ENCODE measurements at places on chromosomes 5 and 9.
A peak's percentile ranks its signal among the peaks of the same experiment; 100 is the strongest.

DNA sequence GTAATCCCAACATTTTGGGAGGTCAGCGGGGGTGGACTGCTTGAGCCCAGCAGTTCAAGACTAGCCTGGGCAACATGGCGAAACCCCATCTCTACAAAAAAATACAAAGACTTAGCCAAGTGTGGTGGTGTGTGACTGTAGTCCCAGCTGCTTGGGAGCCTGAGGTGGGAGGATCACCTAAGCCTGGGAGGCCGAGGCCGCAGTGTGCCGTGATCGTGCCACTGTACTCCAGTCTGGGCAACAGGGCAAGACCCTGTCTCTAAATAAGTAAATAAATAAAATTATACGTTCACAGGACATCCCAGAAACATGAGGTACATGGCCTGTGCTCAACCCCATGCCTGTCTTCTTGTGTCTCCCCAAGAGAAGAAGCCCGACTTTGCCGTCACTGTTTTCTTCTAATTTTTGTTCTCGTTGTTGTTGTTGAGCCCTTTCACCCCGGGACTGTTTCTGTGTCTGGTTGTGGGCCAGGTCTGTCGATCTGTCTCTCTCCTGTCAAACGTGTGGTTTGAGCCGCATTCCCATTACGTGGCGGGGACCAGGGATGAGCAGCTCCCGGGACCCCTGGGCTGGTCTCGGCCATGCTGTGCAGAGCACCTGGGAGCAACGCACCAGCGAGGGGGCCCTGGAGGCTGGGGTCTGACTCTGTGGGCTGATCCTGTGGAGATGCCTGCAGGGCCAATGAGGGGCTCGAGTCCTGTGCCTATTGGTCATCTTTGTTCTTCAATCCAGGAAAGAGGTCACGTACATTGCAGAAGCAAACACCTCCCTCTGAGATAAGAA lies 32.2 kb downstream of the NACC2 start:
- no peak for DNase-seq

DNA sequence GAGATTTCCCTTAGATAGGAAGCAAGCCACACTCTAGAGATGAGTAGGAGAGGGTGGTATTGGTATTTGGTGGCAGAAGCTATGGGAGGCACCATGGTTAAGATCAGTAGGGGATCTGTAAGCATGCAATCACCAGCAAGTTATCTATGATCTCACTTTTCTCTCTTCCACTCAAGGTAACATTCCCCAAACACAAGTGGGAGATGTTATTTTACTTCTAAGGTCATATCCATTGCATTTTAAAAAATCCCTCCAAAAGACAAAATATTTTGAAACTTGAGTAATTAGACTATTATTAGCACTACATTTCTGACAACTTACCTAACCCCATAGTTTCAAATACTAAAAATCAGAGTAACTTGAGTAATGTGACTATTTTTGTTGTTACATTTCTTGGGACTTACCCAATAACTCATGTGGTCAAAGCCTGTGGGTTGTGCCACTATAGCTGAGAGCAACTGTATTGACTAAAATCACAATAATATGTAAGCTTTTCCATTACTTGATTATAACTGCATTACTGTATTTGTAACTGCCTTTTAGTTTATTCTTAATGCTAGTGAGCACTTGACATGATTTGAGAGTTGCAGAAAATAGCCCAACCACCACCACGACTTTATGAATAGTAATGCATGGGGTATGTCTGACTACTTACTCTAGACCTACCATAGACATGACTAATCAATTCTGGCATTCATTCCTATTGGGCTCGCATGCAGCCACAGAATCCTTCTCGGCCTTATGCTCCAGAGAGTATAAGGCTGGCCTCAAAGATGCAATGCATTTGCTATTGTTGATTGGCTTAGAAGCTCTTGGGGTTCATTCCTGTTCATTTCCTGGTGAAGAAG lies 264.7 kb downstream of the TRIM32 start:
- DNase-seq: no peak

DNA sequence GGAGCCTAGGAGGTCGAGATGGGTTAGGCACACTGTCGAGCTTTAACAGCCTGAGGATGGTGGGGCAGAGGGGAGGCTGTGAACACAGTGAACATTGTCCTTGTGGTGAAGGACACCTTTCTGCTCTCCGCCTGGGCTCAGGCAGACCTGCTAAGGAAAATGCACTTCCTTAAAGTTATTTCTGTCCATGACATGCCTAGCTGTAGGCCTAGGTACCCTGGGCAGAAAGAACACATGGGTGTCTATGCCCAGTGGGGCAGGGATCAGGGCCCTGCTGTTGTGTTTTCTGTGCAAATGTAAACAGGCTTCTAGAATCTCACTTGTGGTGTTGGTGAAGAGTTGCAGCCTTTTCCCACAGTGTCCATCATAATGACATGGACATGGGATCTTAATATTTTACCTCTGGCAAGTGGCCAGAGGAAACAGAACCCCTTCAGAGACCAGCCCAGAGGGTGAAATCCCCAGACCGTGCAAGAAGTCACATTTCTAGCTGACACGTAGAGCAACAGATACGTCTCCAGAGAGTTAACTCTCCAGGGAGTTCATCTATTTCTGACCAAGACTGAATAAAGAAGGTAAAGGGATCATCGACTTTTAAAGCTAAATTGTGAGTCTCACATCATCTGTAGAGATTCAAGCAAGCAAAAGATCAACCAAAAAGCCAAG lies 79.2 kb downstream of the C9orf152 start:
- no peak for DNase-seq

DNA sequence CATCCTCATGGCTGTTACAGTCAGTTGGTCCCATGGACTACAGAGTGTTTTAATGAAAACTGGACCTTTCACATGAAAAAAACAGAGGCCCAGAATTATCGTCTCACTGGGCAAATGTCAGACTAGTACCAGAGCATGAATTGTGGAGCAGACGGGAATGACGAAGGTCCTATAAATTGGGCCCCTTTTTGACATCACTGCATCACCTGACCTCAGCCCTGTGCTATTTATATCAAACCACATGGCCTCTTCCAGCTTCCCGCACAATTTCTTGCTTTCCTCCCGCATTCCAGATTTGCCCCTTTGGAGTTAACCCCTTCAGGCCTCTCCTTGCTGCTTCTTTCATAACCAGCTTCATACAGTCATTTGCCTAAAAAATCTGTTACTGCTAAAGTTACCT lies 301.7 kb downstream of the ATPSCKMT start:
- no peak for DNase-seq

GRCh38 chr5:168592014-168592368 lies 12.8 kb upstream of the PANK3 start:
- DNase-seq: no peak

GRCh38 chr5:157236423-157236822 lies 29.5 kb upstream of the CYFIP2 start:
- DNase-seq: no peak

- DNase-seq: no peak
These were observed 77.7 kb upstream of the TAS2R1 start for GRCh38 chr5:9707732-9708462.

DNA sequence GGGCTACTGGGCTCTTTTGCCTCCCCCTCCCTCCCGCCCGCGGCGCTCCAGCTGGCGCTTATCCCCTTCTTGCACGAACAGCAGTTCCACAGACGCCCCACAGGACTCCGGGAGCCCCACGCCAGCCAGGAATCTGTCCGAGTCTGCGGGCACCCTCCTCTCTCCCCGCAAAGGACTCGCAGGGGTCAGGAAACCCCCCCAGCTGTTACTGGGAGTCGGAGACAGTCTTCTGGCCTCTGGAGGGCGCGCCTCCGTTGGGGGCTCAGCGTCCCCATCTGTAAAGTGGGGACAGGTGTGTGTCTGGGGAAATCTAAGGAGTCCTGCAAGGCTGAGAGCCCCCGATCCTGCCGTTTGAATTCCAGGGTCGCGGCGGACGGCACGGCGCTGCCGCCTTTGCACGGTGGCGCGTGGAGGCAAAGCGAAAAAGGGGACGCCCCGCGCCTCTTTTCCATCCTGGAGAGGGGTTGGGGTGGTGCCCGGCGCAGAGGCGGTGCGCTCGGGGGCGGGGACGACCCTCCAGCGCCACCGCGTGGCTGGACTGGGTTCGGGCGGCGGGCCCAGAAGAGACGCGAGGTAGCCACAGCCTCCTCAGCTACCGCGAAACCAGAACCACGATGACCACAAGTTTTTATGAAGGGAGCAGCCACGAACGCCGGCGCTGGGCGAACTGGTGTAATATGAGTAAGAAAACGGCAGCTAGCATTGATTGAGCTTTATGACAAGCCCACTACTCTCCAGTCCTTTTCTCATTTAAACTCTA lies 2.8 kb upstream of the CCIN start:
- peak; percentile 75 for DNase-seq

DNA sequence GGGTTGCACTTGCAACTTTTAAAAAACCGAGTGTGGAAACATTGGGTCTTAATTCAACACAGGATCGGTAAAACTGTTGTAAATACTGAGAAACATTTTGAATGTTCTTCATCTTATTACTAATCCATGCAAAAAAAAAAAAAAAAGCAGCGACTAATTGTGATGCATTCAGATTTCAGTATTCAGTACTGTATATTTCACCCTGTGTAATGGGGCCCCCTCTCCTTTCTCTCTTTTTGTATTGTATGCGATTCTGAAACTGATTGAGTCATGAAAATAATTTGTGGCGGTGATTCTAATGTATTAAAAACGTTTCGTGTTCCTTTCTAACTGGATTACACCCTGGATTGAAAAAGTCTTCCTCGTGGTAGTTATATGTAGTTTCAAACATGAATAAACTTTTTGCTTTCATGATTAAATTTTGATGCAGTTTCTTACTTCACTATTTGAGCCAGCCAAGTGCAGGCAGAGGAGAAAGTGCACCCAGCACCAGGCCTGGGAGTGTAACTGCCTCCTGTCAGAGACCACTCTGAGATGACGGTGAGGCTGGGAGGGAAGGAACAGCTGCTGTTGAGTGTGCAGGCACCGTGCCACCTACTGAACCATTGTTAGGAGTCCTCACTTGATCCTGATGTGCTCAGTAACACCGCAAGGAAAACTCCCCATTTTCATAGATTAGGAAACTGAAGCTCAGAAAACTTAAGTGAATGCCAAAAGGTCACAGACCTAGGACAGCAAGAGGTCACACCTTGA lies 220.0 kb downstream of the PBX3 start:
- no peak for DNase-seq

GRCh38 chr5:63398346-63398745 lies 563.9 kb downstream of the HTR1A start:
- no peak for DNase-seq

- no peak for DNase-seq
These were observed 54.6 kb upstream of the STXBP1 start for GRCh38 chr9:127557466-127557869.

- no peak for DNase-seq
These were observed 37.5 kb upstream of the SUSD3 start for GRCh38 chr9:93020771-93021670.

- no peak for DNase-seq
These were observed 47.0 kb downstream of the SH3GL2 start for GRCh38 chr9:17625644-17626388.

DNA sequence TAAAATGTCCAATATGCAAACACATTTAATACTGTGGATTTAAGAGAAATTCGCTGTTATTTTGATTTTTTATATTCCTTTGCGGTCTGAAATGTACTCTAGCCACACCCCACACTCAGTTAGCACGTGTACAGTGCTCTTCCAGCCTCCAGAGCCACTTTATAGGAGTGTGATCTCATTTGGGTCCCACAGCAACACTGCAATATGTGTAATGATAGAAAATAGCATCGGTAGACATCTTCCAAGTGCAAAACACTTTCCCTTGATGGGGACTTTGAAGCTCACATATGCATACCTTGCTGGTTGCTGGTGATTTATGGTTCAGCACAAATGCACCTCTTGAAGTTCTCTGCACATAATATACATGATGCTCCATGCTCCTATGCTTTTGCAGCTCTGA lies 148.3 kb downstream of the GAS1 start:
- DNase-seq: no peak

DNA sequence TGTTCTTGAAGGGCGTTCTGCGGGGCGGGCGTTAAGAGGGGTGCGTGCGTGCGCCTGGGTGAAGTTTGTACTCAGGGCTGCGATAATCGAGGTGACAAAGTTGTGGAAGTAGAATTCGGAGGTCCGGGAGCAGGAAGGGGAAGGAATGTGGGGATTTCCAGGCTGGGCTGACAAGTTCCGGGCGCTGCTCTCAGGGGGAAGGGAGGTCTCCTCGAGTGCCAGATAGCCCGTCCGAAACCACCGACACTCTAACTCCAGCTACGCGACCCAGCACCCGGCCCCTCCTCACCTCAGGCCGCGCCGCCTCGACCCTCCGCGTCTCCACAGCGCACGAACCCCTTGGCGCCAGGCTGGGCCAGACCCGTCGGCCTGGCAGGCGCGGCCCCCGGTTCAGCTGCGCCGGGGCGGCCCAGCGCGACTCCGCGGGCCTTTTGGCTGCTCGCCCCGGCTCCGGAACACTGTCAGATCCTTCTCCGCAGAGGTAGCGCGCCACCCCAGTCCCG lies at the start of gene IL6ST:
Gene IL6ST (minus strand): TSS at position 469 of the 503 bp plus-strand sequence. CDS start 18,685 bp downstream, outside the sequence.
- no peak for DNase-seq

GRCh38 chr5:103414604-103415003 lies 148.0 kb downstream of the NUDT12 start:
- no peak for DNase-seq

GRCh38 chr5:147986134-147986757 lies 77.5 kb upstream of the SPINK5 start:
- no peak for DNase-seq

DNA sequence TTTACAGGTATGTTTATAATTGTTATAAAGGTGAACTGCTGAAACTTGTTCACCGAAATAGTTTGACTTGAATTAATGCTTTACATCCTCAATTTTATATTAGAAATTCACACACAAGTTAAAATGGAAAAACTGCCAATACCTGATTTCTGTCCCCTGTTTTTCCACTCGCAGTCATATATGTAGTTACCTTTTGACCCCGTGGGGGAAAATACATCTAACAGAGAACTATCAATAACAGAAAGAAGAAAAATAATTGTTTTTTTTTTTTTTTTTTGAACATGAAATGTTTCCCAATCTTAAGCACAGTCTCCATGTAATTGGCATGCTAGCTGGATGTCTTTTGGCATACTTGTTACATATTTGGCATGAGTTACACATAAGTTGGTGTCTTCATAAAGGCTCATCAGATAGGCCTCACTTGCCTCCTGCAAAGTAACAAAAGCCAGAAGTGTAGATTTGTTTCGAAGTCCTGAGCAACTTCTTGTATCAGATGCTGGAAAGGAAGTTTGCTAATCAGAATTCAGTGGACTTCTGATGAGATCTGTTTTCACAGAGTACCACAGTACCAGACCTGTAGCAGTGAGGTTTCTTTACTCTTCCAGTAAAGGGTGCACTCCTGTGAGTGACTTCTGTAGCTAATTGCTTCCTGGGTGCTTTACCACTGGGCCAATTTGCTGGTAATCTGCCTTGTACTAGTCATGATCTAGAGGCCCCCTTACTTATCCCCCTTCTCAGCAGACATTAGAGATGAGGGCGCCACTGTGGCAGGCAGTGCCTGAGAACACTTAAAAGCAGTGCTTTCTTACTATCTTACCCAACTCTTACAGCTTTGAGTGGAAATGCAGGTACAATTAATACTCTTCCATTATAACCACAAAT lies 36.2 kb upstream of the CXXC5 start:
- no peak for DNase-seq

DNA sequence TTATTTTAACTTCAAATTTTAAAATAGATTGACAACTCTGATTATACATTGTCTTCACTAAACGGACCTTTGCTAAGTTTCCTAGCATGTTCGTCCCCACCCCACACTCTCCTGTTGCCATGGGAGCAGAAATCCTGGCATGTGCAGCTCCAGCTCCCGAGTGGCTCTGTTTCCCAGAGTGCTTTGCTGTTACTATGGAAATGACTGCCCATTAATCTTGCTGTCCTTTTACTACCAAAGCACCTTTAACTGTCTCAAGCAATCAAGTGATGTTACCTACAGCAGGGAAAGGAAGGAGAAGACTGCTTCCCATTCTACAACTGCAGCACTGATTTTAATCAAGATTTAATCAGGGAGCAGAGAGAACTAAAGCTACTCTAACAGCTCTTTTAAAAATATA lies 212.0 kb upstream of the KIF2A start:
- no peak for DNase-seq
